ENCODE measurements at places on chromosomes 12 and 14. TPM values are rescaled to one million over a fixed set of nuclear protein-coding genes. Genes with fewer than 3 reads are reported as not detected.
A peak's percentile ranks its signal among the peaks of the same experiment; 100 is the strongest.

DNA sequence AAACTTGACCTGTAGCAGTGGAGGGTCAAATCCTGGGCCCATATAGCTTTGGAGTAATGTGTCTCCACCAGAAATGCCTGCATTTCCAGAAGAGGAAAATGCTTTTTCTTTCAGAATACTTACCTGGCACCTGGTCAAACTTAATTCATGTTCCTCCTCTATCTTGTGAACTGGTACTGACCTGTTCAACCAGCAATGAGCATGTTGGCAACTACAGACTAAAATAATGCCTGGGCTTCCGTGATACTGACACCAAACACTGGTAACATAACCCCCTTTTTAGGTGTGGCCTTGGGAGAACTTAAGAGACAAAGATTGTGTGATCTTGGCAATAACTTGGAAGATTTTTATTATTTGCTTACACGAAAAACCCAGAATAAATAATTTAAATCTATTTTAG is 23.8 kb upstream of the MGST1 start:
- peak; percentile 22 for DNase-seq

GRCh38 chr12:130860311-130860710 is 11.6 kb upstream of the RAN start:
- no peak for DNase-seq

GRCh38 chr12:122406701-122407164 is 15.7 kb downstream of the CLIP1 start:
- DNase-seq: no peak

Gene TAS2R30
- 0.66 TPM for total RNA-seq

Gene P2RX2
- not detected for total RNA-seq

GRCh38 chr12:51124504-51124903 is 41.1 kb upstream of the CSRNP2 start:
- DNase-seq: no peak

GRCh38 chr14:98444077-98444476 is 827.9 kb downstream of the BCL11B start:
- DNase-seq: no peak

GRCh38 chr14:101480747-101481530 is 80.4 kb upstream of the DIO3 start:
- DNase-seq: peak; percentile 95

- no peak for DNase-seq
Measured at GRCh38 chr14:97719931-97720330, 922.7 kb downstream of the VRK1 start.

- no peak for DNase-seq
Measured at GRCh38 chr12:120698665-120699064, 11.6 kb upstream of the UNC119B start.

GRCh38 chr14:74841230-74842207 is 34.4 kb downstream of the PROX2 start:
- DNase-seq: no peak

- no peak for DNase-seq
Measured at GRCh38 chr12:15830538-15830937, 41.4 kb upstream of the EPS8 start.

GRCh38 chr12:13817131-13817530 is 164.3 kb downstream of the GRIN2B start:
- DNase-seq: no peak

GRCh38 chr12:3987571-3987970 is 114.4 kb upstream of the PARP11 start:
- no peak for DNase-seq

DNA sequence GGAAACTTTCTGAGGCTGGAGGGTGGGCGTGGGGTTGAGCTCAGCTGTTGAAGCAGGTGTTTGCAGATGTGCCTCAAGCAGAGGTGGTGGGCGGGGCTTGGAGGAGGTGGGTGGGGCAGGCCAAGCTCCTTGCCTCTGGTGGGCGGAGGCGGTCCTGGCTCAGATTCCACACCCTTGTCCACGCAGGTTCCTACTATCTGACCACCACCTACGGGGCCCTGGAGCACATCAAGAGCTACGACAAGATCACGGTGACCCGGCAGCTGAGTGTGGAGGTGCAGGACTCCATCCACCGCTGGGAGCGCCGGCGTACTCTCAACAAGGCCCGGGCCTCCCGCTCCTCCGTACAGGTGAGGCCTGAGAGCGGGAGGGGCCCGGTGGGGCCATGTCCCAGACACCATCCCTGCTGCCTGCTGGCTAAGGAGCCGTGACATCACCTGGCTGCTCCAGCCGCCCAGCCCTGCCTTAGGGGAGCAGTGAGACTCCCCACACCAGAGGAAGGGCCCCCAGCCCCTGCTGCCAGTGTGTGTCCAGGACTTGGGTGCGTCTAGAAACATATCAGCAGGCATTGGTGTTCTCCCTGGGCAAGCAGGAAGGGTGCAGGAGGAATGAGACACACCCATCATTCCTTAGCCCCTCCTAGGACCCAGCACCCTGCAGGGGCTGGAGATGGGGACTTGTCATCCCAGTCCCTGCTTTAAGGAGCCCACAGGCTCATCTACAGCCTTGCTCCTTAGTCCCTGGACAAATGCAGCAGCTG is 63.4 kb downstream of the LGMN start:
- DNase-seq: no peak

All from PC-3 (cell line).